ENCODE measurements at places on chromosomes 2 and 18.
A peak's percentile ranks its signal among the peaks of the same experiment; 100 is the strongest.

DNA sequence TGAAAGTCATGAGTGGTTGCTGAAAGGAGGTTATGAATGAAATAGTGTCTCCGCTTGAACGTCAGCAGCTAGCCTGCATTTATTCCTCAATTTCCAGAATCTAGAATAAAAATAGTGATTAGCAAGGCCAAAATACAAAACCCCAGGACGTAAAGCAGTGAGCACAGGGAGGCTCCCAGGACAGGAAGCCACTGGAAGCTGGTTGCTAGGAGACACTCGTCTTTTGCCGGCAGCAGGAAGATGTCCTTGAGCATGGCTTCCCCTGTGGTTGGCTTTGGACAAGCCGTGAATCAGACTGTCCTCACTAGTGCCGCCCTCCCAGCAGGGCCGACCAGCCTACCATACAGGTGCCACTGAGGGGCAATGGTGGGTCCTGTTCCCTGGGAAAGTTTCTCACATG lies 374.4 kb downstream of the MTX2 start:
- no peak for DNase-seq

GRCh38 chr18:23136326-23137096 lies 1.2 kb downstream of the CABLES1 start:
- no peak for DNase-seq

DNA sequence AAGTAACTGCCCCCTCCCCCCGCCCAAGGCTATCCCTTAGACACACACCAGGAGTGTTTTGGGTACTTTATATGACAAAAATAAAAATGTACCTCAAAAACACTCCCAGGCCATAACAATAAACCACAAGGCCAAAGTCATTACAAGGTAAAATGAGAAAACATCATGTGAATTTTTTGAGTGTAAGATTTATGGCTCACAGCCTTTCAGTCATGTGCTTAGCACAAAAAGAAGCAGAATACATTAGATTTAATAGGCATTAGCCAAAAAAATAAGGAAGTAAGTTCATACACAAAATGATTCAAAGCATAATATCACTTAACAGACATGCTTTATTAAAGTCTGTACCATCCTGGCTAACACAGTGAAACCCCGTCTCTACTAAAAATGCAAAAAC lies 103.7 kb downstream of the CACNB4 start:
- no peak for DNase-seq

DNA sequence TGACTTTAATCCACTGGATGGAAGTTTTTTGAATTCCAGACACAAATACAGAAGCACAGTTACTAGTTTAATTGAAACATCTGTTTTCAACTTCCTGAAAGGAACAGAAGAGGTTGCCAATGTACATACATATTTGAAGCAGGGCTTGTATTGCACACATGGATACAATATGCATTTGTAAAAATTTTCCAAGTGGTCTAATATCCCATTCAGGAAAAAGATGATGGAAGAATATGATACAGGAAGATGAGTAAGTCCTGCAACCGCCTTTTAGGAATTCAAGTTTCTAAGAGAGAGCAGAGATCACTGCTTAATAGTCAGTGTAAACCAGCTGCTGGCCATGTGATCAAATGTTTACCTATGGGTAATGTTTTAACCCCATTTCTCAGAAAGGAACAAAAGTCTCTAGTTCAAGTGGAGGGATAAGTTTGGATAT lies 265.4 kb downstream of the TRIB2 start:
- DNase-seq, result no peak

DNA sequence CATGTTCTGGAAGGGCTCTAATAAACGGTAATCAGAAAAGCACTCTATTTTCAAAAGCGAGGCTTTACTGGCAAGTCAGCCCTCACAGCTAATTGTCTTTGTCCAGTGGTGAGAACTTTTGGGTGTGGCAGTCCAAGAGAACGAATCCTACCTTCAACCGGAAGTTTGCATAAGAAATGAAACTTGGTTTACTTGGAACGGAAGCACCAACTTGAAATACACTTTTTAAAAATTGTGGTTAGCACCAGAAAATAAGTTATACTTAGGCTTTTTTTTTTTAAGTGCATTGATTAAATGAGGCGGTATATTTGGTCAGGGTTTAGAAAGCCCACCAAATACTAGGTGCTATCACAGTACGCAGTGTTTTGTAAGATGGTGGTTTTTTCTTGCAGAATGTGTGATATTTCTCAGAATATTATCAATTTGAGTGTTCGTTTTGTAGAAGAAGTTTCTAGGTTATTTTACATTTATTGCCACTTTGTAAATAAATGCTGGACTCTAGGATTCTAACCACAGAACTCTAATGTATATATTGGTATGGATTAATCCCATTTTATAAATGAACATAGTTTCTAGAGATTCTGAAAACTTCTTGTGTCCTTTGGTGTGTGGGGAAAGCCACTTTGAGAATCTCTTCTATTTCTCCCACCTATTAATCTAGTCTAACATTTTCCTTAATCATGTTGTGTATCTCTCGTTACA lies 1.2 kb downstream of the MYL12A start:
- no peak for DNase-seq

DNA sequence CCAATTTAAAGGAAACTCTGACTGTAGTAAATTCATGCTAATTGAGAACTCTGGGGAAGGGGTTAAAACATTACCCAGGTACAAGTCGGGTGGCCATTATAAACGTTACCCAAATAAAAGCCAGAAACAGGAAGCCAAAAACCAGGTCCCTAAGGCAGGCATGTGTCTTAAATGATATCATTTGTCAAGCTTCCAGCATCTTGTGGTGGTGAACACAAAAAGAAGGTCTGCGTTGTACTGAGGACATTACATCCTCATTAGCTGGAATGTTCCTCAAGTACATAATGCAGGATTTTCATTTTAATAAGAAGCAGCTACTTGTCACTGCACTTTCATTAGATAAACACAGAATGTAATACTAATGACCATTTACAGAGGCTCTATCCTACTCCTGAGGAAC lies 10.9 kb downstream of the PTGR3 start:
- no peak for DNase-seq

- DNase-seq, result no peak
Observed at GRCh38 chr2:40357667-40358066, 94.2 kb downstream of the SLC8A1 start.

GRCh38 chr2:39377226-39377939 lies 59.7 kb downstream of the MAP4K3 start:
- no peak for DNase-seq

GRCh38 chr2:130805613-130806012 lies 31.1 kb upstream of the ARHGEF4 start:
- peak; percentile 40 for DNase-seq

DNA sequence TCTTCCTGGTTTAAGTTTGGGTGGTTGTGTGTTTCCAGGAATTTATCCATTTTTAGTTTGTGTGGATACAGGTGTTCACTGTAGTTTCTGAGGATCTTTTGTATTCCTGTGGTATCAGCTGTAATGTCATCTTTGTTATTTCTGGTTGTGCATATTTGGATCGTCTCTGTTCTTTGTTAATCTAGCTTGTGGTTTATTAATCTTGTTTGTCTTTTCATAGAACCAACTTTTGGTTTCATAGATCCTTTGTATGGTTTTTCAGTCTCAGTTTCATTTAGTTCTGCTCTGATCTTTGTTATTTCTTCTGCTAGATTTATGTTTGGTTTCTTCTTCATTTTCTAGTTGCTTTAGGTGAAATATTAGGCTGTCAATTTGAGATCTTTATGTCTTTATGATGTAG lies 202.4 kb upstream of the ZSWIM2 start:
- DNase-seq, result no peak

DNA sequence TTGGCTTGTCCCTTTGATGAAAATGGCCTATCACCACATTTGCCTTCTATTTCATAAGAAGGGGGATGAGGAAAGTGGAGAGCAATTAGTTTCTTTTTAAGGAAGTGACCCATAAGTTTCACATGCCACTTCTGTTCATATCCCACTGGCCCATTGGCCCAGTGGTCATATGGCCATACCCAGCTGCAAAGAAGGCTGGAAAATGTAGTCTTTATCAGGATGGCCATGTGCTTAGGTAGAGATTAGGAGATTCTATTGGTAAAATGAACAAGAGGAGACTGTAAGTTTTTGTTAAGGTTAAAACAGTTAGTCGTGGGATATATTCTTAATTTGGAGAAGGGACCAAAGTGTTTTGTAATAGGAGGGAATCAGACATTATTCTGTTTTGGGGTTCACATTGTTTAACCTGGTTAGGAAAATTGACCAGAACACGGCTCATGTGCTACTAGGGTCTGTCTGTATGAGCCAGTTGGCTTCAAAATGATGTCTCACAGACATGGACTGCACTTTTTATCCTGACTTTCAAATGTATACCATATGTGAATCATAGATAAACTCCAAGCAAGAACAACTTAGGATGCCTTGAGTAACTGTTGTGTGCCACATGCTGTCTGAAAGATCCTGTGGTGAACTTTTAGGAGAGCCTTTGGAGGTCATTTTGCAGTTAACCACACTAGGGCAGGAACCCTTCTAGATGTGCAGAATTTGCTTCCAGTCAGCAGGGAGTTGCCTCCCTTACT lies 17.3 kb downstream of the PLCL1 start:
- no peak for DNase-seq

- DNase-seq, result no peak
Observed at GRCh38 chr2:134181219-134181618, 72.7 kb upstream of the MGAT5 start.

GRCh38 chr2:72985891-72986683 lies 68.8 kb downstream of the EMX1 start:
- no peak for DNase-seq

- no peak for DNase-seq
Observed at GRCh38 chr2:152405206-152406118, 70.5 kb downstream of the FMNL2 start.

- no peak for DNase-seq
Observed at GRCh38 chr2:68662466-68662865, 19.1 kb downstream of the PROKR1 start.

DNA sequence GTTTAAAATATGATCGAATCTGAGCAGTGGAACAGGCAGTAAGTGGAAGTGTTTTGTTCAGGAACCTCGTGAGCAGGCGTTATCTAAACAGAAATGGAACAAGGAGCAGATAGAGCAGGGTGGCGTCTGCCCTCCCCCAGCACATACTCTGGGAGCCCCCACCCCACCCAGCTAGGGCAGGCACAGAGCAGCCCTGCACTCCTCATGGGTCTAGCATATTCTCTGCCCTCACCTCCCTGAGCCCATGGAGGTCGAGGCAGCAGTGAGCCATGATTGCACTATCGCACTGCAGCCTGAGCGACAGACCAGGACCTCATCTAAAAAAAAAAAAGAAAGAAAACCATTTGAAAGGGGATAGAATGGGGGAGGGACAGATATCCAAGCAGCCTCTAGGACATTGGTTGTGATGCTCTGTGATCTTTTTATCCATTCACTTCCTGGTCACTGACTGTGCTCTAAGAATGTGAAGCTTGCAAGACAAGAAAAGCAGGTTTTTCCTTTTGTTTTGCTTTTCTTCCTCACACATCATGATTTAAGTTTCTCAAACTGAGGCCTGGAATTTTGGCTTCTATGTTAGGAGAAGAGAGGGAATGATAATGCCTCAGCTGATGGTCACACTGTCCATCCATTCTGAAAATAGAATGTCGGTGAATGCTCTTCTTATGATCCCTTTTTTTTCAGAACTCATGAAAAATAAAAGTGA lies 3.1 kb downstream of the MLPH start:
- no peak for DNase-seq
